ENCODE measurements at places on chromosomes 12 and 14.

DNA sequence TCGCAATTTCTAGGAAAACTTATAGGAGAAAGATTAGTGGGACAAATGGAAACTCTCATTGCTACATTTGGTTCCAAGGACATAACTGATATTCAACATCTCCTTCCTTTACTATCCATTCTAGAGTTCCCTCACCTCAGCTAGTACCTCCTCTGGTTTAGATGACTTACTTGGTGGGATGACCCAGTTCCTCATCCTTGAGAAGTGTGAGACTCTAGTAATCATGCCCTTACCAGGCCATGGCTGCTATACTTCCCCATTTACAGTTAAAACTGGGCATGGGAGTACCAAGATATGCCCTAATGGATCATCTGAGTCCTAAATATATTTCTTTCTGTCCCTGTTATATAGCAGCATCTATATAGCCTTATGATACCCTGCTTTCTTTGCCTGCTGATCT is 58.1 kb downstream of the IFT81 start:
- DNase-seq: no peak

DNA sequence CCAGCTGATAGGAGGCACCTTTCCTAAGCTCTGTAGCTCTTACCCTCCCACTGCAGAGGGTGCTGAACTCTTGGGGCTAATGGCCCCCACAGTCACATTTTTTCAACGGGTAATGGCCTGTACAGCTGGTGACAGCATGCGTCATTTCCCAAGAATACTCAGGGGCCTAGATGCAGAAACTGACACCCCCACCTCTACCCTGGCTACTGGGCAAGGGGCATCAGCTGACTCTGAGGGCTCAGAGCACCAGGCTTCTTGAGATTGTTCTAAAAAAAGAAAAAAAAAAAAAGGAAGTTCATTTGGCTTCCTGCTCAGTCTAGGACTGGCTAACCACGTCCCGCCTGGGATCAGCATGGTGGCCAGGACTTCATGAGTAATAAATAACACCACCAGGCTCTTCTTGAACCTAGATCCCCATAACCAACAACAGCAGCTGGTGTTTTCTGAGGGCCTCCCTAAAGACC is 35.2 kb downstream of the ZFP36L1 start:
- no peak for DNase-seq

GRCh38 chr14:99802301-99803105 is 9.3 kb downstream of the EML1 start:
- no peak for DNase-seq

DNA sequence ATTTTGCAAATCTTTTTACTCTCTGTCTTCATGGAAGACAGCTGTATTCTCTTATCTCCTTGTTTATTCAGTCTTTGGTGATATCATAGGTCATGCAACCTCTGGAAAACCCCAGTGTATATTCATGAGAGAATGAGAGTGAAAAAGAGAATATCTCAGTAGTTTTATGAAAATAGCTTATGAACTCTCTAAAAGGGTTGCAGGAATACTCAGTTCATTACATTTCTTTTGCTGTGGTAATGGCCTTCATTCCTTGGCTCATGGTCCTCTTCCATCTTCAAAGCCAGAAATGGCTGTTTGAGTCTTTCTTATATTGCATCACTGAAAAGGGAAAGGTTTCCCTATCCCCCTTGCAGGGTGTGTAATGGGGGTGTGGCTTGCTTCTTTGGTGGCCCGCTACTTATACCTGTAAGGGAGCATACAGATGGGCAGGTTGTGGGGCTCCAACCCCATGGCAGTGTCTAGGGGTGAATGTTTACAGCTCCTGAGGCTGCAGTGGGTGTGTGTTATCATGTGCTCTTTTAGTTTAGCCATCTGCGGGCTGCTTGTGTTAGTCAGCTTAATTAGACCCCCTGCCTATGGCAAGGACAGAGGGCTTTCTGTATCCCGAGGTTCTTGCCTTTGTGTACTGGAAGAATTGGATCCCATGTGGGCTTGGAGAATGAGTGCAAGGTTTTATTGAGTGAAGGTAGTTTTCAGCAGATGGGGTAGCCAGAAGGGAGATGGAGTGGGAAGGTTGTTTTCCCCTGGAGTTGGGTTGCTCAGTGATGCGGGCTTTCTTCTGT is 150.2 kb downstream of the CCDC91 start:
- no peak for DNase-seq

DNA sequence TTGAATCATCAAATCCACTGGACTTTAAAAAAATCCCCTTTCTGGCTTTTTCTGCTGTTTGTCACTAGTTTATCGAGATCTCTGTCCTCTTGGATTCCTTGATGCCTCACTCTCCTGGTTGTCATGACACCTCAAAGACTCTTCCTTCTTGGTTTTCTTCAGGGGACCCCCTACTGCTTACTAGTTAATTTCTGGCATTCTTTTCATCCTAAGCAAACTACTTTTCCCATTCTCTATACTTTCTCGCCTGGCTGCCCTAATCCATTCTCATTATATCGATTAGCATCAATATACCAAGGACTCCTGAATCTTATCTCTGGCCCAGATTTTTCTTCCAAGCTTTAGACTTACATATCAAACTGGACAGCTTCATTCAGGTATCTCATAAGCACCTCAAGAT is 98.6 kb downstream of the NEDD1 start:
- no peak for DNase-seq

DNA sequence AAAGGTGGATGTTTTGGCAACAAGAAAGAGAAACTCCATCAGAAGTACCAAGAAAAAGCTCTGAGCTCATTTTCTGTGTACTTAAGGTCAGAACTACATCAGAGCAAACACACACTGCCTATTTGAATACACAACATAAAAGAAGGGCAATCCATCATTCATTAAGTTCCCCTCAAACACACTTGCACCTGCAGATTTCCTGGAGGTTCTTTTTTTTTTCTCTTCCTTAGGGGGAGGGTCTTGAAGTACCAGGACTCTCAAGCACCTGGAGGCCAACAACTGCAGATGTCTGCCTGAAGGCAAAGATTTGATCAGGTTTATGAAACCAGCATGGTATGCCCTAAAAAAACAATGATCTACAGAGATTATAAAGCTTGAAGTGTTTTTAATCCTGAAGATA is 26.1 kb upstream of the PTHLH start:
- DNase-seq: no peak

DNA sequence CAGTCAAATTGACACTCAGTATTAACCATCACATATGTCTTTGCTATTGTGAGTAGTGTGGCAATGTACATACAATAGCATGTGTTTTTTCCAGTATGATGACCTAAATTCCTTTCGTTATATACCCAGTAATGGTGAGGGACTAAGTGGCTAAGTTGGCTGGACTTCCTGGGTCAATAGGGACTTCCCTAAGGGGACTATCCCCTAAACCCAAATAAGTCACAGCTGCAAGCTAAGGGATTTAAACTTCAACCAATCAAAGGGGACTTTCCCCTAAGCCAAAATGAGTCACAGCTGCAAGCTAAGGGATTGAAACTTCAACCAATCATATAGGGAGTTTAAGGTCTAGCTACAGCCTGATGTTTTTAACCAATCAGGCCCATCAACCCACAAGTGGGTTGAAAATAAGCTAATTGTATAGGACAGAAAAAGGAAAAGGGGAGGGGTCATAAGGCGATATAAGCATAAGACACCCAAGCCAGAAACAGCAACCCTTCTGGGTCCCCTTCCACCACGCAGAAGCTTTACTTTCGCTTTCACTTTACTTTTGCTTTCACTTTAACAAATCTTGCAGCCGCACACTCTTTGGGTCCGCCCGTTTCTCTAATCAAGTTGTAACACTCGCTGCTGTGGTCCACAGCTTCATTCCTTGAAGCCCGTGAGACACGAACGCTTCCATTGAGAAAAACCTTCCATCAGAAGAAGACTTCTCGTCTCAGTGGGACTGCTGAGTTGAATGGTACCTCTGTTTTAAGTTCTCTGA is 404.4 kb downstream of the FLRT2 start:
- DNase-seq: peak; percentile 76

DNA sequence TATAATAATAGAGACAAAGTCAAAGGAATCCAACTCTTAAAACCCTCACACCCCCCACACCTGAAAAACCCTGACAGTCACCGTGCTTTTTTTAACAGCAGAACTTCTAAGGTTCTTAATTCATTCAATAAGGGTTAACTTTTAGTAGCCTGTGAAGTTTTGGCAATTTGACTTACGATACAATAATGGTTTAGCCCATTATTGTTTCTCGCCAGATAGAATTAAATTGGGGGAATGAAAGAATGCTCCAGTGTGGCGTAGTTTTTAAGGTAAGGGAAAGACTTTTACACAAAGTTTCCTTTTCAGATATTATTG is 604 bp upstream of the MAGOHB start:
- no peak for DNase-seq

DNA sequence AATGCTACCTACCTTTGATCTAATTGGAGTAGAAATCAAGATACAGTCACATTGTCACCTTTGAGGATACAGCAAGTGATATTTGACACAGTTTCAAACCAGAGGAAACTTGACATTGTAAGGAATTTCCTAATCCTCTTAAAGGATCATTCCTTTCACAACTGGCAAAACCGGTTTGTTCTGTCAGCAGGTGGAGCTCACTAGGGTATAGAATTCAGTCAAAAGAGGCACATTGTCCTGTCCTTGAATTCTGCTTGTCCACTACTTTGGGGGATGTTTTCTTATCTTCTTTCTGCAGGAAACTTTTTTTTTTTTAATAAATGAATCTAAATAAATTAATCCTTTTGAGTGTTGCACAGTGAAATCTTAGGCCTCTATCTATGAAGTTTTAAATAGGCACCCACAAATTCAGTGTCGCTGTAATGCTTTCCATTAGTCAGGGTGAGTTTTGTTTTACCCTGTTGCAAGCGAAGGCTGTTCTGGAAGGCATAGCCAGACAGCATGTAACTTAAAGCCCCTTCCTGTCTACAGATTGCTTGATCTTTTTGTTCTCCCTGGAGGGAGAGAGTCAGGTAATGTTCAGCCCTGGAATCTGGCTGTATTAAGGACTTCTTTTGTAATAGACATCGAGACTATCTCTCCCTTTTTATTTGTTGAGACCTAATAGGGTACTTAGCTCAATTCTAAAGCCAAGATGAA is 285.0 kb upstream of the RGS6 start:
- DNase-seq: no peak

DNA sequence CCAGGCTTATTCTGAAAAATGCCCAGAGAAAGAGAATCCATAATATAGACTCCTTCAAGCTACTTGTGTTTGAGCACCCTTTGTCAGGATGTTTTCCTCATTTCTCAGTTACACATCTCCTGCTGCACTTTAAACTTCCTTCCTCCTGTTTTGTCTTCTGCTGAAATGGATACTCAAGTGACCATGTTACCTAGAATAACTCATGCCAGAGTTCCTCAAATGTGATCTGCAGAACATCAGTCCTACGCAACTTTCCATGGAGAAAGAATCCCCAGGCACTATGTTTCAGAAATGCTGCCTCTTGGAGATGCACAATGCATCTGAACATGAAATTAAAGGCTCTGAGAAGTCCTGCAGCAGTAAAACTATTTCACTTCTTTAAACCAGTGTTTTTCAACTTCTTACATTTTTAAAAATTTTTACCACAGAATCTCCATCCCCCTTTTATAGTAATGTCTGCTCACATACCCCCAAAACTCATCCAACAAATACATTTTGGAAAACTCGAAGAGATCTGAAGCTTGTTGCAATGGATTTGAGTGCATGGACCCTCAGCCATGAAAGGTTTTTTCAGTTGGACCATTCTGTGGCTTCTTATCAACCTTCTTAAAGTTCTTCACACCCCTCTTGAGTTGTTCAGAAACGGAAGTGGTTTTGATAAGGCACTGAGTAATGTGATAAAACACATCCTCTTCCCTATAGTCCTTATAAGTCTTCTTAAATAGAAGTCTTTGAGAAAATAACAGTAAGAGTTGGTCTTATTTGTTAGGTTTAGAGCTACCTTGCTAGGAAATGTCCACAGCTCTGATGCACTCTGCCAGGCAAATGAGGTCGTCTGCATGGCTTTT is 84.5 kb upstream of the KCNA1 start:
- no peak for DNase-seq

Measured in RKO (cell line).